NCI-H345 (cell line): ENCODE measurements at places on chromosomes 3 and 15.

DNA sequence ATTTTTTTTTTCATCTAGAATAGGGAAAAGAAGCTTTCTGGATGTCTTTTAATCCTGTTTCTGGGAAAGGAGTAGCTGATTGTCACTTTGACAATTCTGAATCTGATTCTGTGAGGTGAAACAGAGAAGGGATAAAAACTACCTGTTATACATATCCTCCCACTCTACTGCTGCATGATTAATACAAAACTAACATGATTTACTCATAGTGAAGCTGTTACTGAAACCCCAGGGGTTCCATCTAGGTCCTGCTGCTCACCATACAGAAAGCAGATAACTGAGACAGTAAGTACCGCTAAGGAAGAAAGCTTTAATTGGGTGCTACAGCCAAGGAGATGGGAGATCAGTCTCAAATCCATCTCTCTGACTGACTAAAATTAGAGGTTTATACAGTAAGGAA, 610.9 kb upstream of the ALCAM start:
- DNase-seq, result no peak

DNA sequence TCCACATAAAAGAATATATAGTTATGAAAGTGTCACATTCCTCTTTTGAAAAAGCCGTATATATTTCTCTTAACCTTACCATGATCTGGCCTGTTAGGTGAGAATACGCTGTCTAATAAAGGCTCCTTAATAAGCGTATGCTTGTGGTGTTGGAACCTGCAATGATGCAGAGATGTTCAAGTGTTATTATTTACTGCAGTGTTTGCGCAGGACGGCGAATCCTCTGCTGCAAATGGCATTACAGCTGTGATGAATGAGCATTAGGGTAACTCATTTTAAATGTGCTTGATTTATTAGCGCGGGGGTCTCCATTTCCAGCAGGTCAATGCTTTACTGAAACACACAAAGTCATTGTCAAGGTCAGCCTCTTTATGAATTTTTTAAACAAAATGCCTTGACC, 94.6 kb downstream of the CDIN1 start:
- no peak for DNase-seq

- DNase-seq, result no peak
Measured at GRCh38 chr3:177770383-177771230, 573.3 kb upstream of the TBL1XR1 start.

DNA sequence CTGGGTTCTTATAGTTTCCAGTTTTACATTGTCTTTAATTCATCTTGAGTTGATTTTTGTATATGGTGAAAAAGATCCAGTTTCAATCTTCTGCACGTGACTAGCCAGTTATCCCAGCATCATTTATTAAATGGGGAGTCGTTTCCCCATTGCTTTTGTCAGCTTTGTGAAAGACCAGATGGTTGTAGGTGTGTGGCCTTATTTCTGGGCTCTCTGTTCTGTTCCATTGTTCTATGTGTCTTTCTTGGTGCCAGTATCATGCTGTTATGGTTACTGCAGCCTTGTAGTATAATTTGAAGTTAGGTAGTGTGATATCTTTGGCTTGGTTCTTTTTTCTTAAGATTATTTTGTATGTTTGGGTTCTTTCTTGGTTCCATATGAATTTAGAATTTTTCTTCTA, 432.2 kb downstream of the UNC13C start:
- DNase-seq, result no peak

DNA sequence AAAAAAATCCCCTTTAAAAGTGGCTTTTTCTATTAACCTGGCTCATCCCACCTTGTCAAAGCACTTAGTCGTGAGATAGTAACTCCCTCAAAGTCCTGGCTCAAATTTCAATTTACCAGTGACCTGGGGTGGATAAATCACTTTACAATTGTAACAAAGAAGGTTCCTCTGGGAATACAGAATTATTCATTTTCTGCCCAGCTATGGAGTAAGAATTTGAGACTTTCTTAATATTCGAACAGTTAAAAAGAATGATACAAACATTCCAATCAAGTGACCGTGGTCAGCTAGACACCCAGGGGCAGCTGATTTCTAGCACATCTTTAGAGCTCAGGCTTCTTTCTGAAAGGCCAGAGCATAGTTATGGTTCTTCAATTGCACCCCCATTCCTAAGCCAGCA, 291.0 kb upstream of the TGFBR2 start:
- no peak for DNase-seq
